Nephron progenitor cell (in vitro differentiated cells): ENCODE measurements at places on chromosomes 3 and 15.
A peak's percentile ranks its signal among the peaks of the same experiment; 100 is the strongest.

- H3K27me3 ChIP-seq: peaks cover 7% of the 10 kb centered on the region
- H3K36me3 ChIP-seq: no peaks in the 10 kb centered on the region
- H3K4me3 ChIP-seq: no peak overlapping the region
- H3K27ac ChIP-seq: no peak overlapping the region
- DNase-seq: no peak
Observed at GRCh38 chr3:115855911-115856310, 232.6 kb downstream of the GAP43 start.

- H3K4me1 ChIP-seq: peaks cover 9% of the 10 kb centered on the region
- H3K4me3 ChIP-seq: peak overlapping the region; percentile 83
- H3K27ac ChIP-seq: no peak overlapping the region
- H3K36me3 ChIP-seq: peaks cover 6% of the 10 kb centered on the region
Observed at GRCh38 chr15:83064859-83065258, 2.2 kb downstream of the BTBD1 start.

GRCh38 chr15:82305621-82306048 is 43.0 kb downstream of the SAXO2 start:
- no peak overlapping the region for H3K27ac ChIP-seq
- H3K27me3 ChIP-seq: peaks cover 12% of the 10 kb centered on the region
- H3K4me1 ChIP-seq: peaks cover 5% of the 10 kb centered on the region
- H3K36me3 ChIP-seq: no peaks in the 10 kb centered on the region
- DNase-seq: no peak

GRCh38 chr15:37981775-37982174 is 47.3 kb downstream of the TMCO5A start:
- no peak overlapping the region for H3K27ac ChIP-seq
- no peaks in the 10 kb centered on the region for H3K27me3 ChIP-seq
- H3K36me3 ChIP-seq: no peaks in the 10 kb centered on the region
- H3K4me1 ChIP-seq: no peaks in the 10 kb centered on the region

DNA sequence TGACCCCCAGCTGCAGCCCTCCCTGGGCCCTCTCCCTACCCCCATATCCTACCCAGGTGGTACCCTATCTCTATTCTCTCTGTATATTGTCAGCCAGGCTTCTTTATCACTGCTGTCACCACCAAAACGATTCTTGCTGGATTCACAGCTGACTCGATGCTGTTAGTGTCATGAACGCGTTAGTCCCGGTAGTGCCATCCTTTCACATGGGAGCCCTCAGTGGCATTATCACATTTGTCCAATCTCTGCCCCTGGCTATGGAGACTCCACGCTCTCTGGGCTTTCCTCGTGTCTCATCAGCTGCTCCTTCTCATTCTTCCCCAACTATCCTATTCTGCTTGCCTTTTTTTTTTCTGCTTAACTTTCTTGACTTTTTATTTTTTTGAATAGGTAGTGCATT is 7.0 kb downstream of the SCAMP5 start:
- peaks cover 5% of the 10 kb centered on the region for H3K4me1 ChIP-seq
- peaks cover 3% of the 10 kb centered on the region for H3K36me3 ChIP-seq

DNA sequence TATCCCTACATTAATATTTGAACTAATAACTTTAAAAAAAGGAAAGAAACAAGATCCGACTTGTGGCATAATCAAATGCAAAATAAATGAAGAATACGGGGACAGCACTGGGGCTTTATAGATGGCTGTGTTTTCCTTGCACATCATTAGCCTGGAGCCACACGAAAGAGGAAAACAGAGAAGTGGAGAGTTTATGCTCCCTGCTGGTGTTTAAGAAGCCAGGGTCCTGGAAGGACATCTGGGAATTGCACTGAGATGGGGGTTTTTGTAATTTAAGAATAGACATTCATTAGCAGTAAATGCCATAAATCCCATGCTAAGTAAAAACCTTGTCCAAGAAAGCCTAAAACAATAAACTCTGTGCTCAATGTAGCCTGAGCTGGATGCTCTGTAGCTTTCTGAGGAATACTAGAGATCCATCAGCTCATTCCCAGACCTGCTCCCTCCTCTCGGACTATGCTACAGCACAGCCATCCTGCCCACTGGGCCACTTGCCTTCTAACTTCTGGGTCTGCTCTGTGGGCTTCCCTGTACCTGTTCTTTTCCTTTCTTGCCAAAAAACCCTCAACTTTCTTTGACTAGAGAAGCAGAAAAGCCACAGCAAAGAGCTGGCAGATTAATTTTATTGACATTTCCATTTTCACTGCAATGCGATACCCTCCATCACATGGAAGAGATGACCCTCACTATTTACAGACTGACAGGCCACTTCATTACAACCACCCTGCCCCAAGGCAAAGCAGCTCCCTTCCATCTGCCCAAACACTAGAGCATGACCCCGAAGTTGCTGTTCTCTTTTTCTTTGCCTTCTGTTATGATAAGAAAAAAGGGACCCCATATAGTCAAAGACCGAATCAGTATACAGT is 62.3 kb downstream of the MEIS2 start:
- no peaks in the 10 kb centered on the region for H3K27me3 ChIP-seq
- peak overlapping the region; percentile 97 for H3K27ac ChIP-seq
- peaks cover 70% of the 10 kb centered on the region for H3K36me3 ChIP-seq
- H3K4me1 ChIP-seq: peaks cover 85% of the 10 kb centered on the region
- DNase-seq: no peak

DNA sequence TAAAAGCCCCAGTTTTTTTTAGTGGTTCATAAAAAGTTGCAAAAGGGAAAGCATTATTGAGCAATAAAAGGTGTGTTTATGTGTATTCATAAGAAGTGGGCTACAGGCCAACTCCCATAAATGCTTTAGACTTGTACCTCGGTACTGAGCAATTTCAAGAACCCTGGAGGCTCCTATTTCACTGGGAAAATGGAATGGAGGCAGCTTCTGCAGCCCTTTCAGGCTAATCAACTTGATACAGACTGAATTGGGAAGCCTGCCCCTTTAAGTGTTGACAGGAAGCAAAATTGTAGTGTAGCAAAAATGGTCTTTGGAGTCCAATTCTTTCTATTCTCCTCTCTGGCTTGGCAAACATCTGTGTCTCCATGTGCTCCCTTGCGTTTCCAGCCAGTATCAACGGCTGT is 118.8 kb downstream of the ECT2 start:
- H3K27ac ChIP-seq: no peak overlapping the region
- H3K27me3 ChIP-seq: no peaks in the 10 kb centered on the region
- no peak for DNase-seq
- no peak overlapping the region for H3K4me3 ChIP-seq

GRCh38 chr3:66703501-66703900 is 202.7 kb upstream of the LRIG1 start:
- no peak for DNase-seq
- H3K4me3 ChIP-seq: no peak overlapping the region
- no peak overlapping the region for H3K27ac ChIP-seq
- H3K36me3 ChIP-seq: no peaks in the 10 kb centered on the region
- H3K4me1 ChIP-seq: peaks cover 9% of the 10 kb centered on the region
- H3K27me3 ChIP-seq: peaks cover 9% of the 10 kb centered on the region

DNA sequence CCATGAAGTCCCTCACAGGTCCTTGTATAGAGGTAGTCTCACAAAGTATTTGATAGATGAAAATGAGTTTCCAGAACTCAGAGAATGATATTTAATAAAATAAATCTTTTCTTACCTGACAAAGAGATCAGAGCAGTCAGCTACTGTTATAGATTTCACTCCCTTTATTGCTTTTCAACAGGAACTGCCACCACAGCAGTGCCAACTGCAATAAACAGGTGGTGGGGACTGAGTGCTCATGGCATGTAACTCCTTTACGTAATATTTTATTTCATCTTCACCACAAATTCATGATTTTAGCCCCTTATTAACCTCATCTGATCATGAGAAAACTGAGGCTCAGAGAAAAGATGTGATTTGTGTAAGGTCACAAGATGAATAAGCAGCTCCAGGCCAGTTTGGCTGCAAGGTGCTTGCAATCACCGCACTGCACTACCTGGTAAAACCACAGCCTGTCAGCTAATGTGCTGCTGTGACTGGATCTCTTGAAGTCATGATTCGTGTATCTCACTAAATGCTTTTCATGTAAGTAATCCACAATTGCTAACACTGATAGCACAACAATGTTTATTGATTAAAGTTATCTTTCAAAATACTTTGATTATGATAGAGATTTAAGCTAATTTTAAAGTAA is 78.8 kb downstream of the WNT5A start:
- H3K27me3 ChIP-seq: peaks cover 2% of the 10 kb centered on the region
- H3K4me1 ChIP-seq: peaks cover under 1% of the 10 kb centered on the region
- no peak overlapping the region for H3K27ac ChIP-seq
- no peak for DNase-seq

- peak overlapping the region; percentile 76 for H3K27ac ChIP-seq
- peak overlapping the region; percentile 69 for H3K4me3 ChIP-seq
- H3K36me3 ChIP-seq: peaks cover 39% of the 10 kb centered on the region
- peaks cover 2% of the 10 kb centered on the region for H3K27me3 ChIP-seq
- H3K4me1 ChIP-seq: peaks cover 88% of the 10 kb centered on the region
Observed at GRCh38 chr15:66715181-66715624, 13.2 kb downstream of the SMAD6 start.
